ENCODE measurements at places on chromosomes 11 and 22. TPM values are rescaled to one million over a fixed set of nuclear protein-coding genes. Genes with fewer than 3 reads are reported as not detected.

The C11orf16 gene
- total RNA-seq = not detected

The KDELR3 gene
- total RNA-seq = 18.2 TPM

The UQCR10 gene
- total RNA-seq = 271 TPM

The RBM4B gene
- total RNA-seq = 11.1 TPM

The TMEM126A gene
- total RNA-seq = 44.0 TPM

The MB gene
- total RNA-seq = 7,641 TPM

The OR5D14 gene
- not detected for total RNA-seq

The SLC1A2 gene
- 8.8 TPM for total RNA-seq

The FAM118B gene
- total RNA-seq = 22.3 TPM

The SLC5A12 gene
- 0.11 TPM for total RNA-seq

The FBLN1 gene
- 70.1 TPM for total RNA-seq

The CLTCL1 gene
- 18.0 TPM for total RNA-seq

The SDHD gene
- 209 TPM for total RNA-seq

The LMO1 gene
- total RNA-seq = 0.46 TPM

The GGTLC3 gene
- total RNA-seq = not detected

The PRR33 gene
- 0.75 TPM for total RNA-seq

The HEPHL1 gene
- not detected for total RNA-seq

The A4GALT gene
- 97.7 TPM for total RNA-seq

The PRODH gene
- total RNA-seq = 3.0 TPM

The CLMP gene
- total RNA-seq = 5.9 TPM

The OR4D10 gene
- not detected for total RNA-seq

The MTMR2 gene
- total RNA-seq = 22.2 TPM

The PHOX2A gene
- total RNA-seq = not detected

The OR10A2 gene
- total RNA-seq = not detected

The TUT1 gene
- total RNA-seq = 11.7 TPM

Measured in cardiac septum (tissue), 1 donor.